Activated T-cell treated with anti-CD3 and anti-CD28 coated beads, Interleukin-2, amount 50 U/mL, for 72 hours (primary cell): ENCODE measurements at places on chromosomes 3 and 15. TPM values are rescaled to one million over a fixed set of nuclear protein-coding genes. Genes with fewer than 3 reads are reported as not detected.

The SH3GL3 gene
- 0.19 TPM for total RNA-seq

The SIAH2 gene
- total RNA-seq, result 124 TPM

The AGTR1 gene
- not detected for total RNA-seq

The TEX9 gene
- total RNA-seq, result 1.2 TPM

The ITIH4 gene
- total RNA-seq, result 21.8 TPM
